ENCODE measurements at places on chromosomes 6 and 20.

DNA sequence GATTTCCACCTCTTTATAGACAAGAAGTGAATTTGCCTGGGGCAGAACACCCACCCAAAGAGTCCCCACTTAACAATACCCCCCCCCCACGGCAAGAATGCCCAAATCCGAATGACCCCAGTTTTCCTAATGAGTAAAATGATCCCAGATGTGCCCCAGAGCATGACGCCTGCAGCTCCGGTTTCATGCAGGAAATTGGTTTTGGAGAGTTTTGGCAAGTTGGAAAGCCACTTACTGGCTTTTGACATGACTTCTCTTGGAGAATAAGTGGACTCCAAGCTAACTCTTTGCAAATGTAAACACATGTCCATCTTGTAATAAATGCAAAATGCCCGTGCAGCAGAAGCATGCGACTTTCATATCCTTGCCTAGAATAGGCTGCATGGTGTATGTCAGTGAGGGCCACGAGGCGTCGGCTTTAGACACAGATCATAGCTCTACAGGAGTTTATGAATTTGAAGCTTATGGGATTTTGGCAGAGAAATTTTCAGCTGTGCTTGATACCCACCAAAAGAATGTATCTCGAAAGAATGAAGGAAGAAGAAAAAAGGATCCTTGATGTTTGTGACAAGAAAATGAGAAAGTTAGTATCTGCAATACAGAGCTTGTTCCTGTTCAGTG is 24.2 kb downstream of the EDN3 start:
- no peak for DNase-seq

GRCh38 chr6:119533603-119534279 is 184.2 kb upstream of the MAN1A1 start:
- DNase-seq: no peak

DNA sequence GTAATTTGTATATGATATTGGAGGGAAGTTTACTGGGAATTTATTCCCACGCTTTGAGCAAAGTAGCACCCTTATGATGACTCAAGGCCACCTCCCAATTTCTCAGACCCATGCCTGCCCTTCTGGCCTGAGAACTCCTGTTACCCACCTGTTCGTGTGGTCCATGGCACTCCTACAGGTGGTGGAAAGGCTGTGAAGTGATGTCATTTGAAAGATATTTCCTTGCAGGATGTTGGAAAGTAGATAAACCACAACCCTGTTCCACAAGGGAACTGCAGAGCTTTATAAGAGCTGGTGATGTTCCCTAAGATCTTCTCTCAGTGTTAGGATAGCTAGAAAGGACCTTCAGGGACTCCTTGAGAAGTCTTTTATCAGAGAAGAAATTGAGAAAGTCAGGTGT is 70.5 kb downstream of the ADGRG6 start:
- no peak for DNase-seq

DNA sequence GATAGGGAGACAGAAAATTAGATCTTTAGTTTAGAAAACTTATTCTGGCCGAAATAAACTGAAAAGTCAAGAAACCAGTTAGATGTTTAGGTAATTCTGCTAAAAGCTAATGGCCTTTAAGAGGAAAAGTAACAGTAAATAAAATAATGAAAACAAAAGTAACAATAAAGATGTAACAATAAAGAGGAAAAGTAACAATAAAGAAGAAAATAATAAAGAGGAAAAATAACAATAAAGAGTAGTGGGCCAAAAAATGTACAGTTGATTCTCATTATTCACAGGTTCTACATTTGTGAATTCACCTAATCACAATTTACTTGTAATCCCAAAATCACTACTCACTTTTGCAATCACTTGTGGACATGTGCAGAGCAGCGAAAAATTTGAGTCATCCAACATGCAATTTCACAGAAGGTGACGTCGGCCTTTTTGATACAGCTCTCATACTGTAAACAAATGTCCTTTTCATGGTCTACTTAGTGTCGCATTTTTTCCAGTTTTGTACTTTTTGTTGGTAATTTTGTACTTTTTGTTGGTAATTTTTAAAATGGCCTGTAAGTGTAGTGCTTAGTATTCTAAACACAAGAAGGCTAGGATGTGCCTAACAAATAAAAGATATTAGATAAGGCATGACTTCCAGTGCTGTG is 24.0 kb downstream of the HBS1L start:
- no peak for DNase-seq

- DNase-seq: no peak
Observed at GRCh38 chr20:43919686-43920403, 5.2 kb downstream of the TOX2 start.

DNA sequence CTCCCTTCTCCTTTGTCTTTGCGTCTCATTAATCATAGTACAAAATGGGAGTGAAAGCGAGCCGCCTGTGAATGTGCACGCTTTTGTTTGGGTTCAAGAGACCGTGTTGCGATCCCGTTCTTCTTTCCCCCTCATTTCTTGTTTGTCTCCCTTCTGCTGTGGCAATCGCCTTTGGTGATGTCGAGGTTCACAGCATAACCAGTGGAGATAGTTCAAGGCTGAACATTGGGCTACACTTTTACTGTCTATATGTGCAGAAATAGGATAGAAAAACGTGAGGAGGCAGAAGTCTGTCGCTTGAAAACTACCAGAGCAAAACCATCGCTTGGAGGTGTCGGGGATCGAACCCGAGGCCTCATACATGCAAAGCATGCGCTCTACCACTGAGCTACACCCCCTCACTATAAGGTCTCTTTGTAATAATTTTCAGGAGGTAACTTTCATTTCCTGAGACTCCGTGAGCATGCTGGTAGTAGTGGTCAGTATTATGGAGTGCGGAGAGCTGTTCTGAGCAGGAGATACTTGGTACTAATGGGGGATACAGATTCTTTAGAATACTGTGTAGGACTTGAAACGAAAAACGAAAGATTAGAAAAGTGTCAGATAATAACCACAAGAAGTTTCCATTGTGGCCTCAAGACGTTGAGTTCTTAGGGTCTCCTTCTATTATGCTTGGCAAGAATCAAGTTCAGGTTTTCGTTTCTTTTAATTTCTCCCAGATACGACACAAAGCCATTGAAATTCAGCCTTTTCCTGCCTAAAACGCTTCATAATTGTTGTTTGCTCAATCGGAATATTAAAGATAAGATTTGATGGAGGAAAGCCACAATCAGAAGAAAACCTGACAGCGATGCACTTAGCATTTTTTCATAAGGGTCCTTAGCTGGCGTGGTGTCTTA is 106.6 kb downstream of the TRIM27 start:
- DNase-seq: no peak

DNA sequence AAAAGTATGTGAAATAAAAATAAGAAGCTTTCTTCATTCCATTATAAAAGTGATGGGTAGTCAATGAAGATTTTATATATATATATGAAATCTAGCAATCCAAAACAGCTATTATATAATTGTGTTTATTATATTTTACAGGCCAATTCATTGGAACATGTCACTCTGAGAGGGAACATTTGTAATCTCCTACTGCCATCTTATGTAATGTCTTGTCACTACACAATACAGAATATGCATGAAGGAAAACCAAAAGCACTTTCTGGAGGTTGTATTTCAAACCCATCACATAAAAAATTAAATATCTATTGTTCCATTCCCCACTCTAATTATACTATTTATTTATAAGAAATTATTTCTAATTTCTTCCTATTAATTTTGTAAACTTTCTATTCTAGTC is 31.5 kb upstream of the IRAK1BP1 start:
- DNase-seq: no peak

DNA sequence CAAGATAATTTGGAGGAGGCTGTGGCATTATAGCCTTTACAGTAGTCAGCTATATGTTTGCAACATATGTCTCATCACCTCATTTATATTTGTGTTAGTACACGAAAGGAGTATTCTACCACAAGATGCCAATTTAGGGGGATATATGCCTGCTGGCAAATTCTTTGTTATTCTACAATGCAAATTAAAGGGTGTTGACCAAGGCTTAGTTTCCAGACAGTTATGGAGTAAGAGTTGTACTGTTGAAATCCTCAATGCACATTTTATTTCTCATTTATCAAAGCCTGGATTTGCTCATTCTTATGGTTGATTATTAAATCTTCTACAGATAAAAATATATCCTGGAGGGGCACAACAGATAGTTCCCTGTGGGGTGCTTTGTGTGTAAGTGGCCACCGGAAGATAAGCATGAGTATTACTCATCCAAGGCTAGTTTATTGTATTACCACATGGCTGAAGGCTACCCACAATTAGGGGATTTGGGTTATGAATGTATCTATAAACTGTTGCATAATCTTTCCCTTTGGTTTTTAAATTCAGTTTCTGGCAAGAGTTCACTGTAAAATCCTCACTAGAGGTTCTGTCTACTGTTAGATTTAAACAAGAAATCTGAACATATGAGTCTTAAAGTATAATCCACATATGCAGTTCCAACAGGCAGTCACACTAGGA is 9.0 kb downstream of the CST9 start:
- DNase-seq: no peak
